ENCODE measurements at places on chromosomes 4 and X.
A peak's percentile ranks its signal among the peaks of the same experiment; 100 is the strongest.

DNA sequence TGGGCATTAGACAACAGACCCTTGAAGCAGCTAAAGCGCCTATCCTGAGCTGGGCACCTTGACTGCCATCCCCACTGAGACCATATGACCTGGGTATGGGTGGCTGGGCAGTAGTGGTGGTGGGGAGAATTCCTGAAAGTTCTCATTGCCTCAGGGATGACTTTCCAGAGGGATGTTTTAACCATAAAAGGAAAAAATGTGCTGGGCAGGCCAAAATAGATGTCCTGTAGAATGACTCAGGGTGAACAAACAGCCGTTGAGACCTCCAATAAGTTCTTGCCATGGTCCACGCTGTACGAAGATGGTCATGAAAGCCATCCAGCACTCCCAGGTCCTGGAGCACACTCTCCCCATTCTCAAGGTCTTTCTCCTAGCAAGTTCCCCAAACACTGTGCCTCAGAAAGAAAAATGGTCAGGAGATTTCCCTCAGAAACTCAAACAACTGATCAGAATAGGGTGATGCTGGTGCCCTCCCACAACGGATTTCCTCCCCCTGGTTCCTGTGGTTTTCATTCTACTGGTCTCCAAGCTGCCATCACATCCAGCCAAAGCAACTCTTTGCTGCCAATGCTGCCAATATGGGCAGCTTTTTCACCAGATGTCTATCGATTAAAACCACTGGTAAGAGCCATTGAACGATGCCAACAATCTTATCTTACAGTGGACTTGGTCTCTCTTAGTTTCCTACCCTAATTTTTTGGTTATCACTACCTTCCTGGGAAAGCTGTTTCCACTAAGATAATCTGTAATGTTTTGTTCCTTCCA, 11.2 kb downstream of the CDKN2AIP start:
- H3K27me3 ChIP-seq, result no peaks in the 10 kb centered on the region
- peak; percentile 78 for DNase-seq
- peak overlapping the region; percentile 36 for H3K4me3 ChIP-seq
- peaks cover 2% of the 10 kb centered on the region for H3K36me3 ChIP-seq
- H3K27ac ChIP-seq, result peak overlapping the region; percentile 46

- DNase-seq, result no peak
- H3K4me1 ChIP-seq, result peaks cover 2% of the 10 kb centered on the region
- H3K27ac ChIP-seq, result no peak overlapping the region
- H3K36me3 ChIP-seq, result no peaks in the 10 kb centered on the region
- H3K4me3 ChIP-seq, result no peak overlapping the region
- H3K27me3 ChIP-seq, result no peaks in the 10 kb centered on the region
Measured at GRCh38 chr4:22593933-22594332, 78.1 kb upstream of the ADGRA3 start.

DNA sequence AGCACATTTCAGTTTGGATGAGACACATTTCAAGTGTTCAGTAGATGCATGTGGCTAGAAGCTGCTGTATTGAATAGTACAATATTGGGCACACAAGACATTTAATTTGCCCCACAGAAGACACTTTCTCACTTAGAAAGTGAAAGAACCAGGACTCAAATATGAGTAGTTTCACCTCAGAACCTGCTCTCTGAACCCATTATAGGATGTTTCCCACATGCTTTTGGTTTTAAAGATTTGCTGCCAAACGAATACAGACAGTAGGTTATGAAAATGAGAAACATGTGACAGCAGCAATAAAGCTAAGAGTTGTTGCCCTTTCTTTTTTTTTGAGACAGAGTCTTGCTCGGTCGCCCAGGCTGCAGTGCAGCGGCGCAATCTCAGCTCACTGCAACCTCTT, 32.3 kb downstream of the C4orf54 start:
- no peak overlapping the region for H3K4me3 ChIP-seq
- H3K4me1 ChIP-seq, result no peaks in the 10 kb centered on the region
- no peaks in the 10 kb centered on the region for H3K36me3 ChIP-seq
- no peaks in the 10 kb centered on the region for H3K27me3 ChIP-seq
- no peak for DNase-seq

GRCh38 chr4:37685161-37685822, 884 bp downstream of the RELL1 start:
- H3K4me1 ChIP-seq, result peaks cover 45% of the 10 kb centered on the region
- peak overlapping the region; percentile 85 for H3K27ac ChIP-seq
- peak; percentile 95 for DNase-seq

DNA sequence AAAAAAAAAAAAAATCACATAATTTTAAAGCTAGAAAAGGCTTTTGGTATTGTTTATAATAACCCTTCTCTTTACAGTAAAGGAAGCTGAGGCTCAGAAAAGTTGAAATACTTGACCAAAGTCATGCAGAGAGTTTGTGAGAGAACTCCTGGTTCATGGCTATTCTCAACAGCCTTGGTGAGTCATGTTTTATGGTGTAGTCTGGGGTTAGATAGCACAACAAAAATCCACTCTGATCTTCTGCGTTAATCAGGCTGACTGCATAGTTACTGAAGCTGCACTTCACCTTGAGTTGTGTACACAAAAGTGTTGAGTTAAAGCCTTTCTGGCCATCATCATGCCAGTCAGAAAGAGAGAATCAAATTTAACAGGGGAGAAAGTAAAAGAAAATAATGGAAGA, 19.3 kb upstream of the SFRP2 start:
- no peaks in the 10 kb centered on the region for H3K36me3 ChIP-seq
- H3K4me1 ChIP-seq, result no peaks in the 10 kb centered on the region
- H3K4me3 ChIP-seq, result no peak overlapping the region
- no peak for DNase-seq

GRCh38 chr4:77201857-77202256, 44.9 kb downstream of the CCNG2 start:
- peaks cover 2% of the 10 kb centered on the region for H3K4me1 ChIP-seq
- no peak overlapping the region for H3K4me3 ChIP-seq
- no peak for DNase-seq
- H3K27ac ChIP-seq, result no peak overlapping the region

GRCh38 chr4:70601422-70602039, 9.5 kb downstream of the AMBN start:
- H3K4me1 ChIP-seq, result no peaks in the 10 kb centered on the region
- H3K4me3 ChIP-seq, result no peak overlapping the region
- DNase-seq, result peak; percentile 92
- no peak overlapping the region for H3K27ac ChIP-seq
- no peaks in the 10 kb centered on the region for H3K36me3 ChIP-seq

GRCh38 chrX:41332005-41332404, 2.0 kb upstream of the DDX3X start:
- peak overlapping the region; percentile 99 for H3K27ac ChIP-seq
- peak overlapping the region; percentile 96 for H3K4me3 ChIP-seq
- peaks cover 10% of the 10 kb centered on the region for H3K27me3 ChIP-seq
- H3K36me3 ChIP-seq, result no peaks in the 10 kb centered on the region

GRCh38 chr4:44146516-44146915, 302.1 kb downstream of the KCTD8 start:
- no peak overlapping the region for H3K4me3 ChIP-seq
- no peak for DNase-seq
- H3K4me1 ChIP-seq, result no peaks in the 10 kb centered on the region

GRCh38 chr4:7652451-7652881, 217.7 kb upstream of the PSAPL1 start:
- no peak overlapping the region for H3K27ac ChIP-seq
- peak; percentile 69 for DNase-seq
- no peak overlapping the region for H3K4me3 ChIP-seq
- H3K27me3 ChIP-seq, result no peaks in the 10 kb centered on the region
- H3K36me3 ChIP-seq, result no peaks in the 10 kb centered on the region
